ENCODE measurements at places on chromosomes 1 and 21.

- DNase-seq = no peak
Measured at GRCh38 chr1:235127732-235128455, 743 bp downstream of the TOMM20 start.

- no peak for DNase-seq
Measured at GRCh38 chr1:93106226-93106625, 27.1 kb downstream of the MTF2 start.

DNA sequence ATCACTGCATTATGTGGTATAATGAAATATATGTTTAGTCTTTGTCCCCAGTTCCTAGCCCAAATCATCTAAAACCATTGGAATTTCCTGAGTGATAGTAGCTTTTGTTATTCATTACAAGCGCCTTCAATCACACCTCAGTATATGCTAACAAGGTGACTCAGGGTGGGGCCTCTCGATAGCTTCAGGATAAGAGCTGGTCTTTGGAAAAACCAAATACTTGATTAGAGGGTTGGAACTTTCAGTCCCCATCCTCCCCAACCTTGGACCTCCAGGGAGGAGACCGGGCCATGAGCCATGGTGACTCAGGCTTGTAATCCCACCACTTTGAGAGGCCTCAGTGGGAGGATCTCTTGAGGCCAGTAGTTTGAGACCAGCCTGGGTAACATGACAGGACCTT lies 5.1 kb upstream of the BRDT start:
- DNase-seq = no peak

DNA sequence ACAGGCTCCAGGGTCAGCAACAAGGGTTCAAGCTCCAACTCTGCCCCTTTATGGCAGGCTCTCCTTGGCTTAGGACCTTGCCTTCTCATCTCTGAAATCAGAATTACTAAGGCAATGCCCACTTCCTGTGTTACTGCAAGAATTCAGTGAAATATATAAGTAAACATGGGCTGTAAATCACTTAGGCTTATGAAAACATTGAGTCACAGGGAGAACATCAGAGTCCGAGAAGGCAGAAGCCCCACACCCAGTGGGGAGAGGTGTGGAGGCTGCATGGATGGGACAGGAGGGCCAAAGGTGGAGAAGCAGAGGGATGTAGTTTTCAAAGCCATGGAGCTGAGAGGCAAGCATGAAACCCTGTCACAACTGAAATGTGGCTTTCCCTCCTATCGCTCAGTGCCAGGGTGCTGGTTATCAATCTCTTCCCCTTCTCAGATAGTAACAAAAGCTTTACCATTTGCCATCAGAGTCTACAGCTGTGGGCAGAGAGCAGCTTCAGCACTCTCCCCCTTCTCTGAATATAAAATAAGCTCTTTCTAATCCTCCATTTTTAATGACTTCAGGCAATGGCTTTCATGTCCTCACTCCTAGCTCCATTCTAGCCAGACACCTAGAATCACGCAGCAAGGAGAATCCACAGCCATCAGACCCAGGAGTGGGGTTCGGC lies 3.4 kb downstream of the RGS8 start:
- DNase-seq = no peak

DNA sequence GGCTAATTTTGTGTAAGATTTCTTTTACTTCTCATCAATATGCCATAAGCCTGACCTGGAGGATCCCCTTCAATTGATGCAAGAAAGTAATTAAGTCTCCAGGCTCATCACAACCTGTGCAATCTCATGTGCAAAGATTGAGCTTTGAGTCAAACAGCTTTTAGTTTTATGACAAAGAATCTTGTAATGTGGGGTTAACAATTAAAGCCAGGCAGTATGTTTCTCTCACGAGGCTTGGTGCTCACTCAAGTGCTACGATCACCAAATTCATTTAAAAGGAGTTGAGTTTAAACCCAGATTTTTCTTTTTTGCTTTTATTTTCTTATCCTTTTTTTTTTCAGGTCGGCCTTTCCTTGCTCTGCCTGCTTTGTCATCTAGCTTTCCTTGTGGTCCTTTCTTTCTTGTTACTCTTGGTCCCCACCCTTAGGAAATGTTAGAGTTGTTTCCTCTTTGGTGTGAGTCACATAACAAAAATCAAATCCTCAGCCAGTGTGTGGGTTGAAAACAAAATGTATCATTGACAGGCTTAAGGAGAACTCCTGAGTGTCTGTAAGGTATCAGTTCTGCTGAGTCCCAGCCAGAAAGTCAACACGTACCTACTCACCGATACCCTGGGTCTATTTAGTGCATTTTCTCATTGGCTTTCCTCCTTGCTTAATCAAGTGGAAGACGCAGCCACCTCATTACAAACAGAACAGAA lies 1037.2 kb downstream of the ADGRL2 start:
- no peak for DNase-seq

- DNase-seq = no peak
Measured at GRCh38 chr1:227632325-227632724, 69.0 kb downstream of the ZNF678 start.

All from Kasumi-1 (cell line).